NCI-H345 (cell line): ENCODE measurements at places on chromosomes 6 and 20.
A peak's percentile ranks its signal among the peaks of the same experiment; 100 is the strongest.

- DNase-seq = no peak
Observed at GRCh38 chr6:4356899-4357659, 221.7 kb upstream of the ECI2 start.

DNA sequence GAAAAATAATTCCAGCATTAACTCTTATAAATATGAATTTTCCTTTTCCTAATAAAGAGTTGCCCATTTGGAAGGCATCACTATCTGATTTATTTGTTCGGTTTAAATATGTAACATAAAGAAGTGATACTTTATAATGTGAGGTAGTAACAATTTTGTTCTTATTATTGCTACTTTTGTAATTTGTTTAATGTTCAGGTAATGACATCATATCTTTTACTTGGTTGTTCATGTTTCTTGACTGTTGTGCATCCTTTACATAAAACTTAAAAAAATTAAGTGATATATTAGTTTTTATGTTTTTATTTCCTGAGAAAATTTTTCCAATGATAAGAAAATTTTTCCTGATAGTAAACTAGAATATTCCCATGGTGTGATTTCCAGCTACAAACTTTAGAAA, 124.6 kb downstream of the AFG1L start:
- no peak for DNase-seq

GRCh38 chr6:69735027-69735426, 61.8 kb downstream of the LMBRD1 start:
- no peak for DNase-seq

GRCh38 chr6:141321493-141322347, 811.0 kb upstream of the GJE1 start:
- DNase-seq = no peak

- no peak for DNase-seq
Observed at GRCh38 chr6:28337121-28337520, 1.2 kb upstream of the ZSCAN31 start.

DNA sequence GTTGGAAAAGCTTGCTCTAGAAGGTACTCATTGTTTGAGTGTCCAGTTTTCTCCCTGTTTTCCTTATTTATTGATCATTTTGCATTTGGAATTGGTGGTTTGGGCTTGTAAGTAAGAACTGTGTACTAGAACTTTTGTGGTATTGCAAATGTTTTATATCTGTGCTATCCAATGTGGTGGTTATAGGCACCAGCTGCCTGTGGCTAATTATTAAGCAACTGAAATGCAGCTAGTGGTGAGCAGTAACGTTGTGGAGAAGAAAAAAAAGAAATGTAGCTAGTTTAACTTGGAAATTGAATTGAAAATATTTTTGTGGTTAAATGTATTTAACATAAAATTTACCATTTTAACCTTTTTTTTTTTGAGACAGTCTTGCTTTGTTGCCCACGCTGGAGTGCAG, 50.7 kb upstream of the MAPK13 start:
- DNase-seq = no peak

- DNase-seq = no peak
Observed at GRCh38 chr6:44255871-44256774, 1.2 kb downstream of the SLC35B2 start.

GRCh38 chr6:158909938-158910337, 90.1 kb downstream of the RSPH3 start:
- no peak for DNase-seq

- DNase-seq = no peak
Observed at GRCh38 chr20:57908704-57909630, 199.2 kb upstream of the PMEPA1 start.

- DNase-seq = no peak
Observed at GRCh38 chr6:7256785-7257184, 56.2 kb downstream of the SSR1 start.

DNA sequence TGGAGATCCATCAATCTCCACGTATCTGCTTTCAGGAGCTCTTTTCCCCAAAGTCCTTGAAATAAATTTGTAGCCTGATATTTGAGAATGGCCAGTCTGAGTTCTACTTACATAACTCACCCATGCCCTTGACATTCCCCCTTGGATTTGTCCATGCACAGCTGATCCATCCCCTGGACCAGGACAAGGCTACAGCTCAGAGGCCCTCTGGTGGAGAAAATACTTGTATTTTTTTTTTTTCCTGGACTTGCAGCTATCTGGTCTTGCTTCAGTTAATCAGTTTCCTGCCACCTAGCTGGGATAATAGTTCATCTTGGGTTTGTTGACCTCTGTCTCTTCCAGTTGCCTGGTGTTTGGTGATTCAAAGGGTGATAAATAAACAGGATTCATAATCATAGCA, 467.6 kb downstream of the DHX35 start:
- peak; percentile 4 for DNase-seq

GRCh38 chr6:30615219-30615957, 1.7 kb downstream of the PPP1R10 start:
- DNase-seq = peak; percentile 48

DNA sequence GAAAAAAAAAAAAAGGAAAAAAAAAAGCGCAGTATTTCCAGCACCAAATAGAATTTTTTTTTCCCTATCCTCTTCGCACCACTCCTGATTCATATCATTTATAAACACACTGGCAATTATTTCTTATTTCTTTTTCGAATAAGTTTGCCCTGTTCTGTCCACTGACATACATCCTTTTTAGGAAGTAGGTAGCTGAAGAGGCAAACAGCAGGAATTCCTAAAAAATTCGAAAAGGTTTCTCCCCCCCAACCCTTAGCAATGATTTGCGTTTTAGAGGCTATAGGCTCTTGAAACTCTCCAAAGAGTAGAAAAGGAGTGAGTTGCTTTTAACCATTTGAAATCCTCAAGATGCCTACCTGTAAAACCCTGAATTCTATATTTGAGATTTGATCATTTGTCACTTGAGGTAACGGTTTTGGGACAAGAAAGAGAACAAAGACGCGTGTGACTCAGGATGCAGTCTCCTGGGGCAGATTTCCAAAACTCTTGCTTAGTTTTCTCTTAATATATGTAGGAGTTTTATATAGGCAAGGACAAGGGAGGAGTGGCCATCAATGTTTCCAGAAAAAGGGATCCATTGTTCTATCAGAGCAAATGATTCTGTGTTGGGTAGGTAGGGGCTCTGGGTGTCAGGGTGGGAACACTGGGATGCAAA, 531 bp upstream of the CCN2 start:
- DNase-seq = no peak

DNA sequence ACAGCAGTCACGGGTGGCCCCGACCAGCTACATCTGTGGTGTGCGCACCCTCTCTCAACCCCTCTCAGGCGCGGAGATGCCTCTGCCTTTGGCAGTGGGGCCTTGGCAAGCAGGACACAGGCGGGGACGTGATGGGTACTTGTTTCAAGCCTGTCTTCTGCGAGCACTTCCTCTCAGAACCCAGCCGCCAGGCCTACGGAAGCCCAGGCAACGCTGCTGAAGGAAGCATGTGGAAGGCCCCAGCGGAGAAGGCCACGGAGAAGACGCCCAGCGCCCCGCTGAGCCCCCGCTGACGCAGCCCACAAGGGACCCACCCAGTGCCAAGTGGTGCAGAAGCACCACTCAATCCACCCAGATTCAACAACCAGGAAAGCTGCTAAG, 13.0 kb downstream of the SERPINB6 start:
- no peak for DNase-seq

GRCh38 chr6:40390144-40390800, 196.9 kb downstream of the LRFN2 start:
- DNase-seq = no peak

DNA sequence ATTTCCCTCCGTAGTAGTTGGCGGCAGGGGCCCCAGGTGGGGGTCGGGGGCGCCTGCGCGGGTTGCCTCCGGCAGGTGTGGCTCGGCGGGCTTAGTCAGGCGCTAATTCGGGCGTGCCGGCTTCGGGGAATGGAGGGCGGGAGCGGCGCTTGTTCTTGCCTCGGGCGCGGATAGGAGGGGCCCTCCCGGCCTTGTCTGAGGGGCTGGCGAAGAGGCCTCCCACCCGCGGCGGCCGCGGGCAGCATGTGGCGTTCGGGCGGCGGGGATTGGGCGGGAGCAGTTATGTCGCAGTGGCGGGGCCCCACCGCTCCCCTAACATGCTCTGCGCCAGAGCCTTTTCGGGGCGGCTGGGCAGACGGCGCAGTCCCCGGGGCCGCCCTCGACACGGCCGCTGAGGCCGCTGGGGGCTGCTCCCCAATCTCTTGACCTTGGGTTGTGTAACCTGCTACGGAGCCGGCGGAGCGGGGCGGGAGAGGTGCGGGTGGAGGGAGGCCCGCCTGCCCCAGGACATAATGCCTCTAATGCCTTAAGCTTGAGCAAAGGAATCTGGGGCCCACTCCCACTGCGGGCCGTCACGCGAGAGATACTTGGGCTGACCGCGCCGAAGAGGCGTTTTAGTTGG, 1.1 kb downstream of the AMD1 start:
- peak; percentile 53 for DNase-seq

DNA sequence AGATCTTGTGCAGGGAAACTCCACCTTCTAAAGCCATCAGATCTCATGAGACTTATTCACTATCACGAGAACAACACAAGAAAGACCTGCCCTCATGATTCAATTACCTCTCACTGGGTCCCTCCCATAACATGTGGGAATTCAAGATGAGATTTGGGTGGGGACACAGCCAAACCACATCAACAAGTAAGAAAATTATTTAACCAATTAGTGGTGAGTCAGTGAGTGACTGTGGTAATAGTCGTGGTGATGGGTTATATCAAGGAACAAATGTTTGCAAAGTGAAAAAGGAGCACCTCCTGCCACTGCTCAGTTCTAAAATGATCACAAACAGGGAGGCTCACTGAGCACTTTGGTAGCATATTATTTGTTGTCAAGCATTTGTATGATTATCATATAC, 20.6 kb downstream of the EPM2A start:
- DNase-seq = no peak

- no peak for DNase-seq
Observed at GRCh38 chr6:19333936-19334335, 503.2 kb upstream of the ID4 start.

DNA sequence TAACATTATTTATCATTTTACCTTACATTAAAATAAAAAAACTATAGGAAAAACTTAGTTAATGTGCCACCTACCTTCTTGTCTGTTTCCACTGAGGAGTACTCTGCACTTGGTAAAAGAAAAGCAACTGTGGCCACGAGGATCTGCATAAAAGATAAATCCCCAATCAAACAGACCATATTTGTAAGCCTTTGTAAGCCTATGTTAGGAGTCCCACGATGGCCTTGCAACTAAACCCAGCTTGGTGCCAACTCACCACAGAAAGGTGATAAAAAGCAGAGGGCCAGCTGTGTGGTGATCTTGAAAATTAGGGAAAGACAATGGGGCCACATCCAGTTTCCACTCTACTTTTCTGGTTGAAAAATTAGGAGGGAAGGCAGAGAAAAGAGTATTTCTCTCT, 156.9 kb downstream of the INSM1 start:
- DNase-seq = no peak

GRCh38 chr6:21946298-21946783, 350.5 kb downstream of the PRL start:
- no peak for DNase-seq

DNA sequence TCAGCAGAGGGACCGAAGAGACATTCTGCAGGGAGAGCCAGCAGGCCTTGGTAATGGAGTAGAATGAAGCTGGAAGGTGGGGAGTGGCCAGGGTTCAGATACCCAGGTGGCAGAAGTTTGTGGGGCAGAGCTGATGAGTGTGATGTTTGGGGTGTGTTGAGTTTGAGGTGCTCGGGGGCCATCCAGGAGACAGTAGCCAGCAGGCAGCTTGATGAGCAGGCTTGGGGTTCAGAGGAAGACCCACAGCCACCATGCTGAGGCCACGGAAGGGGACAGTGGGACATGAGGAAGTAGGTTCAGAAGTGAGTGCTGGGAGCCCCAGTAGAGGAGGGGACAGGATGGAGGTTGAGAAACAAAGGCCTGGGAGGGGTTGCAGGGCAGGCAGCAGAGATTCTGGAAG, 11.1 kb upstream of the FOXS1 start:
- no peak for DNase-seq

GRCh38 chr6:151027295-151027747, 161.8 kb downstream of the MTHFD1L start:
- DNase-seq = no peak

DNA sequence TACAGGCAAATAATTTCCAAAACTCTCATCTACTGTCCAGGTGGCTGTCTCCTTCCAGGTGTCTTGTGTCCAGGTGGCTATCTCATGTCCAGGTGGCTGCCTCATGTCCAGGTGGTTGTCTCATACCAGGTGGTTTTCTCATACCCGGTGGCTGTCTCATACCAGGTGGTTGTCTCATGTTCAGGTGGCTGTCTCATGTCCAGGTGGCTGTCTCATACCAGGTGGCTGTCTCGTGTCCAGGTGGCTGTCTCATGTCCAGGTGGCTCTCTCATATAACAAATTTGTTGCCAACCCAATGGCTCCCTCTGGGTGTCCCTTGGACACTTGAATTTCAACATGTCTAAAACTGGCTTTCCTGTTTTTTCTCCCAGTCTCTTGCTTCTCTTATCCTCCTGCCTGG, 14.3 kb upstream of the SLC22A3 start:
- no peak for DNase-seq

- no peak for DNase-seq
Observed at GRCh38 chr6:165081944-165082532, 227.4 kb downstream of the C6orf118 start.

GRCh38 chr6:108874470-108875160, 26.4 kb downstream of the ARMC2 start:
- no peak for DNase-seq

GRCh38 chr6:3247255-3248146, 11.2 kb upstream of the PSMG4 start:
- peak; percentile 38 for DNase-seq
